ENCODE measurements at places on chromosomes 6 and 20.

DNA sequence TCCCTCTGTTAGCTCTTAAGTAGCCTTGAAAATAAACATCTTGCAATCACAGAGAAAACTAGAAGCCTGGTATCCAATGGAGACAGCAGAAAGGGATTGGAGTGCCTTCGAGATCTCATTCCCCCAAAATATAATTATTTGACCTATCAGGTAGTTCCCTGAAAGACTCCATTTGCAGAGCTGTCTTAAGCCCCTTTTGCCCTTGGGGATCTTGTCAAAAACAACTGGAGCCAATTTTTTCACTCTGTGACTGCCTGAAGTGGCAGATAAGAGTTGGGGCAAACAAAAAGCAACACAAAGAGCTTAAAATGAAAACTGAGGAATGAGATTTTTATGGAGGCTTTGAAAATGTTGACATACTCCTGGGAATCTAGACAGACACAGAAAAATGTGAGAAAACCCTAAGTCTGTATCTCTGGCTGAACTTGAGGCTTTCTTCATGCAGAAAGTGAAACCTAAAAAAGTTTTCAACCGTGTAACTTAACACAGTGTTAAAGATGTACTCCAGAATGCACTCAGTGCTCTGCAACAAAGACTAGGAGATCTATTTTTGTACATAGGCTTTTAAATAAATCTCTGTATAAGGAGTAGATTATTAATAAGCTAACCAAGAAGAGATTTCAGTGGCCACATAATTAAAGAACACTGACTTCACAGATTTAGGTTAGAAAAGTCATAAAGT, 971.1 kb upstream of the MAN1A1 start:
- DNase-seq, result no peak

- DNase-seq, result no peak
Measured at GRCh38 chr6:5282191-5282623, 20.9 kb downstream of the FARS2 start.

DNA sequence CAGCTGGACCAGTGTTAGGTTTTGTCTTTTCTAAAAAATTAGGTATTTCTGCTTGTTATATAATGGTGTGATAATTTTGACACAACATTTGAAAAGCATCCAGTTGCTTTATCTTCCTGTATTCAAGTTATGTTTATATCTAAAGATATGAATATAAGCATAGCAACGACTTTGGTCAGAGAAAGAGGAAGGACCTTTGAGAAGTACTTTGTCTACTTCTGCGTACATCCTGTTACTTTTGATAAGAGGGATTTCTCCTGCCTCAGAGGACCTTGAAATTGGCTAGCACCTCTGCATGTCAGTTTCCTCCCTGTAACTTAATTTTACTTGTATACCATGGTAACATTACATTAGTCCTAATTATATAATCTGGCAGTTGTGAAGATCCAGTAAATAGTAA, 24.8 kb downstream of the PHF20 start:
- DNase-seq, result no peak

- no peak for DNase-seq
Measured at GRCh38 chr20:56762401-56762800, 133.3 kb downstream of the TFAP2C start.

GRCh38 chr6:157831018-157831369, 7.9 kb downstream of the SNX9 start:
- DNase-seq, result no peak

DNA sequence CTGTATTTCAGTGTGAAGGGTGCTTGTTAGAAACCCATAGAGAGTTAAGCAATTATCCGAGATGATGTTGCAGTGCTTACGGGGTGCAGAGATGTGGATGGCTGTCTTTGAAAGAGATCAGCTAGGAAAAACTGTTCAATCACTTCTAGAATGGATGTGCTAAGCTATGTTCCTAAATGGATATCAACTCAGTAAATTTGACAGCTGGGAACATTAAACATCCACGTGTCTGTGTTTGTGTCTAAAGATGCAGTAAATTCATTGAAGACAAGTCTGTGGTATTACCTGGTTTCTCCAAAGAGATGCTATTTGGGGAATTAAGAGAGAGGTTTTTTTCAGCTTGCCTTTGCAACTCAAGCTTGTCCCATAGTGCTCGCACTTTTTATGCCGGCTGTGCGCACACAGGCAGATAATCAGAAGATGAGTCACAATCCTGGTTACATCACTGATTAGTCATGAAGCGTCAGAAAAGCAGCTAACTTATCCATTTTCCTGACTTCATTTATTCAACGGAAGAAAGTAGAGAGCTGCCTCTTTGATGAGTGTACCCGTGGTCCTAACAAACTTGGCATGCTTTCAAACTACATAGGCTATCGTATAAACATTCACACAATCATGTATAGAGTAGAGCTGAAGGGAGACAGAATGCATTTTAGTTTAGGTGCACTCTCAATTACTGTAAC, 691.7 kb upstream of the SLC35B3 start:
- peak; percentile 99 for DNase-seq

GRCh38 chr6:17602888-17603287, 2.8 kb downstream of the FAM8A1 start:
- DNase-seq, result no peak

All from ELR (cell line).